Fibroblast of villous mesenchyme (primary cell): ENCODE measurements at places on chromosomes 6 and 20. TPM values are rescaled to one million over a fixed set of nuclear protein-coding genes. Genes with fewer than 3 reads are reported as not detected.

DNA sequence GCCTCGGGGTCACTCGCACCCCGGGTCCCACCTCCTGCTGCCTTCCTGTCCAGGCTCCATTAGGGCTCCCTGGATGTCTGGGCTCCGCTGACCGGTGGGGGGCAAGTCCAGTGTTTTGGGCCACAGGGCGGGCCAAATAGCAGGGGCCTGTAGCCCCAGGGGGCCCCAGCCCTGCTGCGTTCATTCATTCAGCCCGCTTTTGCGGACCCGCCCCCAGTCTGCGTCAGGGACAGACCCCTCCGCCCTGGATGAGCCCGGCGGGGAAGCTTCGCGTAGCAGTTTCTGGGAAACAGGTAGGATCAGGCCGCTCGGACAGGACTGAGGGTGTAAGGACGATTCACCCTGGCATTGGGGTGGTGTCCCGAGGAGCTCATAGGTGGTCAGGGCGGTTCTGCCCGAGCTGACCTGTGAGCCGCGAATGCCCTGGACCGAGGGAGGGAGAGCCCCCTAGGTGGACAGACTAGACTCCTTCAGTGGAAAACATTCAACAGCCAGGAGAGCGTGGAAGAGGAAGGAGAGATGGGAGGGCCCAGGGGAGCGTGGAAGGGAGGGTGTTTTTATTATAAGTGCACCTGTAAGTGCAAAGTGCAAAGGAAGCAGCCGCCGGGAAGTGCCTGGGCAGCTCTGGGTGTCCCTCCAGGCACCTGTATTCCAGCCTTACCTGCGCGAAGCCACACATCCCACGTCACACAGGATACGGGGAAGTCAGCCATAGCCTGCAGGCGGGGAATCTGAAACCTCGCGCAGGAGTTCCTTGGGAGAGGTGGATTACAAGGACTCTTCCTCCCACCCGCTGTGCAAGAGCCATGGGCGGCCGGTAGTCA is 662 bp downstream of the ENTPD6 start:
- peak; percentile 12 for DNase-seq

GRCh38 chr20:48096957-48097890 is 311.9 kb upstream of the SULF2 start:
- DNase-seq = no peak

DNA sequence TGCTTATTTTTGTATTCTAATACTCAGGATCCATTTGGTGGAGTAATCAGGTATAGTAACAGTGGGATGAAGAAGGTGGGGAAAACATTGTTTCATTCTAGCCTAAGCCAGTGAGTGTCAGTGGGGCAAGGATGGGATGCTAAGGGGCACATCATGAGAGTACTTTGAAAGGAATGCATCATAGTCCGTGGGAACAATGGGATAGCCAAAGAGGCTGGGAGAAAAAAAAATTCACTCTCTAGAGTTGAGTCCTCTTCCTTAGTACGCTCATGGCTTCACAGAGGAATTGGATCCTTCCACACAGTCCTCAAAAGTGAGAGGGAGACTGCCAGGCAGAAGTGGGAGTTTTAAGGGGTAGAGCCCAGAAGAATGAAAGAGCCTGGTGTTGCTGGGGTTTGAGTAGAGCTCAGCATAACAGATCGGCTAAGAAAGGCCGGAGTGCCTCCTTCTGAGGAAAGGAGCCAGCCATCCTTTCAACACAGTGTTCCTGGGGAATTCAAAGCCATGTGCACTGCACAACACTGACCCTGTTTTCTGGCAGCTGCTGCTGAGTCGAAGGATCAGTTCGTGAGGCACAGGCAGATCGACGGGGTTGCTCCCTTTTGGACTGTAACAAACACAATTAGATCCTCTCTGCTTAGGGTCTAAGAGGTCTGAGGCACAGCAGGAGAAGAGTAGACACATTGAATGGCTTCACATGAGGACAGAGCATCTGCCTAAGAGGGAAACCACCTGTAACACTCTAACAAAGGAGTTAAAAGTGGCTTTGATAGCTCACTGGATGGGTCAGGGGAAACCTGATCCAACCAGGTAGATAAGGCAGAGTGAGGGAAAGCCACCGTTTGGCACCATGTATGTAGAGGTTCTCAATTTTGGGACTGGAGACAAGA is 61.2 kb downstream of the ELOVL5 start:
- DNase-seq = no peak

Gene PTCHD4
- 4.2 and 4.7 TPM in 2 replicates for total RNA-seq

Gene KIF25
- total RNA-seq = under 0.01 TPM in 1 of 2 replicates, not detected in the other
